ENCODE measurements at places on chromosomes 6 and 20. TPM values are rescaled to one million over a fixed set of nuclear protein-coding genes. Genes with fewer than 3 reads are reported as not detected.

The CGA gene
- not detected for total RNA-seq

The TMEM217 gene
- total RNA-seq = 2.5 TPM

The FBXO30 gene
- total RNA-seq = 2.8 TPM

DNA sequence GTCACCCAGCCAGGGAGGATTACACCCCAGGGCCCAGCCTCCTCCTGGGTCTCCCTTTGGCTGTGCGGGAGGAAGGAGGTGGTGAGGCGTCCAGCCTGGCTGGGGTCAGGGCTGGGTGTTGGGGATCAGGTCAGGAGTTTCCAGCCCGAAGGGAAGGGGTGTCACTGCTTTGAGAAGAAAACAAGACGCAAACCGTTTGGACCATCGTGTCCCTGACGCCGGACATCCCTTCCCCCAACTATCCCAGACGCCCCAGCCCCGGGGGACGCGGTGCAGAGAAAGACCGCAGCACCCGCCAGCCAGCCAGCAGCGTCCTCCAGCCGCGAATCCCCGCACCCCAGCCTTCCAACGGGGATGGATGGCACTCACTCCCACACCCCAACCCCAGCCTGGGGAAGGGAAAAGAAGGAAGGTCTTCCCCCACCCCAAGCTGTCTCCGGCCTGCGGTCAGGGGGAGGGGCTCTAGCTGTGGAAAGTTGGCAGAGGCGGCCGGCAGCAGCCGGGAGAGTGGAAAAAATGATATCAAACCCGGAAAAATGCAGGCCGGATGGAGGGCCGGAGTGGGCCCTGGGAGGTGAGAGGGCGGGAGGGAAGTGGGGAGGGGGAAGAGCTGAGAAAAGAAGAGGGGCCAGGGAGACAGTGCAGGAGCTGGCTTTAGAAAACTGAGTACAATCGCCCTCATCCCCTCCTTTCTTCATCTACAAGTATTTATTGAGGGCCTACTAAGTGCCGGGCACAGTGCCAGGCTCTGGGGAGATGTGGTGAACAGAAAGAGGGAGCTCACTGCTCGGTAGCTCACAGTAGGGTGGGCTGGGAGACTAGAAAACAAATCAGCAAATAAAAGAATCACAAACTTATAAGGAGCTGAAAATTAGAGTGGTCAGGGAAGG is 10.6 kb downstream of the REM1 start:
- peak; percentile 40 for DNase-seq

- no peak for DNase-seq
These were observed 452.1 kb downstream of the GRIK2 start for GRCh38 chr6:101845621-101846020.

GRCh38 chr6:52729576-52729975 is 33.7 kb downstream of the GSTA2 start:
- no peak for DNase-seq

DNA sequence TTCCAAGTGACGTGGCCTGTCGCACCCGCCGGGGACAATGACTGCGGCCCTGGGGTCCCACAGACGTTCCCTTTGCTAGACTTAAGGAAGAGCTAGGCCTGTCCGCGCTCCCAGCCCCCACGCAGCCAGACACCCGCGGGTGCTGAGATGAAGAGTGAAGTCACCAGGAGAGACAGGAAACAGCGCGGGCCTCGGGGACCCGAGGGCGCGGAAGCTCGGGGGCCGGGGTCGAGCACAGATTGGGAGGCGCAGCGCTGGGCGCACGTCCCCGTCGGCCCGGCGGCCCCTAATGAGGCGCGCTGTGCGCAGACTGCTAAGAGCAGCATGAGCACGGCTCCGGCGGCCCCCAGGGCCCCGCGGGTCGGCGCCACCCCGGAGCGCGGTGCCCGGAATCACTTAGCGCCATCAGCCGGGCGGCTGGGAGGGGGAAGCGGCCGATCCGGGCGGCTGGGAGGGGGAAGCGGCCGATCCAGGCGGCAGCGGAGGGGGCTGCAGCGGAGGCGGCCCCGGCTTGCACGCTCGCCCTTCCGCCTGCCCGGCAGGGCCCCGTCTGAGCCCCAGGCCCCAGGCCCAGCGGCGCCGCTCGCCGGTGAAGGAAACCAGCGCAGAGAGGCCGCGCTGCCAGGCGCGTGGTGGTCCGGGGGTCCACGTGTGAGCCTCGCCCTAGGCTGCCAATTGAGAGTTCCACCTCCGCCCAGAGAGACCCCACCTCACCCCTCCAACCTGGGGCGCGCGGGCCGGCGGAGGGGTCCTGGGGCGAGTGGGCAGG is 8.3 kb upstream of the AVP start:
- DNase-seq = peak; percentile 64

DNA sequence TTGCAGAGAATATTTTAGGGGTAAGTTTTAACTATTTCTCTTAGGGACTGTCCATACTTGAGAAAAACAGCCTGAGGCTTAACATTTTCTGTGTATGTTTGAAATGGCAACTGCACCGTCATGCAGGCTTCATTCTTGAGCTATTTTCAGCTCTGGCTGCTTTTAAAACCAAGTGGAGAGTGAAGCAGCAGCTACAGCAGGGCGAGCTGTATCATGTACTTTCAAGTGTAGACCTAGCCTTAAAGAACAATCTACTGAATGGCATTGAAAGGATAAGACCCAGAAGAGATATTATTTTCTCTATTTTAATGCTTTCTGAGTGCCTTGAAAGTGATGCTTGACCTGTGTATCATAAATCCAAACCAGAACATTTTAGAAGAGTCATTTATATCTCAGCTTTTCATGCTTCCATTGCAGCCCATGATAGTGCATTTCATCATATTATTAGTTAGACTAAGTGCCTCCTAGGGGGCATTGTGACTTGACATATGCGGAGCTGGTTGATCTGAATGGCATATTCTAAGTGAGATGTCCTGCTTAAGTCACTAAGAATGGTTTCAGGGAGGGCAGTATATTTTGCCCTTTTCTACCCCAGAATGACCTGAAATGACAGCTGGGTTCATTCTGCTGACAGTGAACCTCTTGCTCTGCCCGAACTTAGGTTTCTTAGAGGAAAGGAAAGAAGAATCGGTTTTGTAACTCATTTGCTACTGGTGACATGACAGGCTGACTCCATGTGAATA is 85.3 kb downstream of the NKAIN2 start:
- no peak for DNase-seq

All from activated CD4-positive, alpha-beta T cell treated with anti-CD3 and anti-CD28 coated beads for 36 hours (primary cell).